ENCODE measurements at places on chromosomes 12 and 14.
A peak's percentile ranks its signal among the peaks of the same experiment; 100 is the strongest.

DNA sequence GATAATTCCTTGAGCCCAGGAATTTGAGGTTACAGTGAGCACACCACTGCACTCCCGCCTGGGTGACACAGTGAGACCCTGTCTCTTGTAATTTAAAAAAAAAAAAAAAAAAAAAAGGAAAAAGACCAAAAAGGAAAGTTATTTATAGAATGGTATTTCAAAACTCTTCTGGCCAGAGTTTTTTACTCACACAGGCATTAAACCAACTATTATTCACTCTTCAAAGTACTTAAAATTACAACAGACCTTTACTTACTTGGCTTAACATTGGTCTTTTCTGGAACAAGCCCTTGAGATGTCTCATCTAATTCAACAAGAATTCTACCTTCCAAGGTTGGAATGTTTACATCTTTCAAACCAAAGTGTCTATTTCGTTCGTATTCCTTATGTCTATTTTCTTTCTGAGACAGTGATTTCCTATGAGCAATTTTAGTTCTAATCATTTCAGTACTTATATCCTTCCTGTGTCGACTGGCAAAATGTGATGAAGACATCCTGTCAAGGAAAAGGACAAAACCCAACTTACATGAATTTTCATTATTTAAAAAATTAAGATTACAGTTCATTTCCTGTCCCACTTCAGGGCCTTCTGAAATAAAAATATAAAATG lies 2.6 kb downstream of the DLGAP5 start:
- peaks cover 46% of the 10 kb centered on the region for H3K36me3 ChIP-seq
- DNase-seq: no peak
- H3K27ac ChIP-seq: no peak overlapping the region
- peaks cover 15% of the 10 kb centered on the region for H3K4me1 ChIP-seq
- no peaks in the 10 kb centered on the region for H3K27me3 ChIP-seq

GRCh38 chr12:89760783-89761182 lies 52.1 kb upstream of the ATP2B1 start:
- peaks cover 40% of the 10 kb centered on the region for H3K4me1 ChIP-seq
- no peak overlapping the region for H3K27ac ChIP-seq
- H3K27me3 ChIP-seq: no peaks in the 10 kb centered on the region
- DNase-seq: no peak
- no peak overlapping the region for H3K4me3 ChIP-seq

- H3K4me3 ChIP-seq: no peak overlapping the region
- H3K36me3 ChIP-seq: no peaks in the 10 kb centered on the region
- no peak for DNase-seq
- no peak overlapping the region for H3K27ac ChIP-seq
- no peaks in the 10 kb centered on the region for H3K4me1 ChIP-seq
Measured at GRCh38 chr12:94930216-94930654, 73.3 kb downstream of the NDUFA12 start.

- H3K27me3 ChIP-seq: no peaks in the 10 kb centered on the region
- H3K36me3 ChIP-seq: no peaks in the 10 kb centered on the region
- H3K27ac ChIP-seq: no peak overlapping the region
- no peak overlapping the region for H3K4me3 ChIP-seq
- H3K4me1 ChIP-seq: no peaks in the 10 kb centered on the region
Measured at GRCh38 chr12:119393677-119394076, 59.1 kb downstream of the CCDC60 start.

DNA sequence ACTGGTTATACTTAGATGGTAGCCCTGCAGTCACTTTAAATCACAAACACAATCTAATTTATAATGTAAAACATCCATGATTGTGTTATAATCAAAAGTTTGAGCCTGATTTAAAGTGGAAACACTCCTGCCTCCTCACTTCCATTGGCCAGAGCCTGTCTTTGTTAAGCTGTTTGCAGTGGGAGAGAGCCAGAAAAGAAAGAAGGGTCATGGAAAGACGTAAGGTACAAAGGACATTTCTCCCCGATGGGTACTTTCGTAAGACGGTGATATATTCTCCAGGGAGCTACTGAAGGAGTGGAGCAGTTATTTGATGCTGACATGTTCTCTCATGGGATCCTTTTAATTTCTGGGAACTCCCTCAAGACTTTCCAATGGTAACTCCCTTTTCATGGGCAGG lies 164.0 kb downstream of the METTL25 start:
- no peak overlapping the region for H3K4me3 ChIP-seq
- no peak overlapping the region for H3K27ac ChIP-seq
- no peak for DNase-seq
- no peaks in the 10 kb centered on the region for H3K4me1 ChIP-seq
- H3K27me3 ChIP-seq: no peaks in the 10 kb centered on the region
- H3K36me3 ChIP-seq: no peaks in the 10 kb centered on the region

DNA sequence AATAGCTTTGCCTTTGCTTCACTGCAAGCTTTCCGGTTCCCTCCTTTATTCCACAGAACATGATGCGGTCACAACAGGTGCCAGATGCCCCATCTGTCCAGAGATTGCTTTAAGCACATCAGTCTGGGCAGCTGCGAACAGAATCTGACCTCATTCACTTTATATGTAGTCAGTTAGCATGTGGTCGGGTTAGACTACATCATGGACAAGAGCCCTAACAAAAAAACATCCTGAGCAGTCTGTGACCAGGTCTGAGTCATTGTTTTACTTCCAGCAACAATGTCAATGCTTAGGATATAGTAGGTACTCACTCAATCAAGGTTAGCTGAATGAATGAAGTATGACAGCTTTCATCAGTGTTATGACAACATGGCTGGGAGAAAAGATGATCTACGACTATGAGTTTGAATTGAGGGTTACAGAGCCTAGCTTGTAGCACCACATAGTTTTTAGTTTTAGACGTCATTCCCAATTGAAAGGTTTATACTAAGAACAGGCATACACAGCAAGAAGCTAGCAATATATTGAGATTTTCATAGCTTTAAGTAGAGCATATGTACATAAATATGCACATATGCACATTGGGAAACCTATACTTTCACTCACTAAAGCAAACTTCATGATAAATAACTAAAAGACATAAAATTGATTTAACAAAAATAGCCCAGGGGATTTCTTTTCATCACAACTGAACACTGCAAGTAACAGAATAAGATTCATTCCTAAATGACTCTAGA lies 64.2 kb upstream of the TMCC3 start:
- H3K36me3 ChIP-seq: no peaks in the 10 kb centered on the region
- no peaks in the 10 kb centered on the region for H3K27me3 ChIP-seq
- no peaks in the 10 kb centered on the region for H3K4me1 ChIP-seq
- no peak overlapping the region for H3K4me3 ChIP-seq
- no peak for DNase-seq

GRCh38 chr12:29053567-29053966 lies 95.5 kb upstream of the FAR2 start:
- H3K27me3 ChIP-seq: no peaks in the 10 kb centered on the region
- no peaks in the 10 kb centered on the region for H3K36me3 ChIP-seq
- no peak for DNase-seq
- no peak overlapping the region for H3K4me3 ChIP-seq

DNA sequence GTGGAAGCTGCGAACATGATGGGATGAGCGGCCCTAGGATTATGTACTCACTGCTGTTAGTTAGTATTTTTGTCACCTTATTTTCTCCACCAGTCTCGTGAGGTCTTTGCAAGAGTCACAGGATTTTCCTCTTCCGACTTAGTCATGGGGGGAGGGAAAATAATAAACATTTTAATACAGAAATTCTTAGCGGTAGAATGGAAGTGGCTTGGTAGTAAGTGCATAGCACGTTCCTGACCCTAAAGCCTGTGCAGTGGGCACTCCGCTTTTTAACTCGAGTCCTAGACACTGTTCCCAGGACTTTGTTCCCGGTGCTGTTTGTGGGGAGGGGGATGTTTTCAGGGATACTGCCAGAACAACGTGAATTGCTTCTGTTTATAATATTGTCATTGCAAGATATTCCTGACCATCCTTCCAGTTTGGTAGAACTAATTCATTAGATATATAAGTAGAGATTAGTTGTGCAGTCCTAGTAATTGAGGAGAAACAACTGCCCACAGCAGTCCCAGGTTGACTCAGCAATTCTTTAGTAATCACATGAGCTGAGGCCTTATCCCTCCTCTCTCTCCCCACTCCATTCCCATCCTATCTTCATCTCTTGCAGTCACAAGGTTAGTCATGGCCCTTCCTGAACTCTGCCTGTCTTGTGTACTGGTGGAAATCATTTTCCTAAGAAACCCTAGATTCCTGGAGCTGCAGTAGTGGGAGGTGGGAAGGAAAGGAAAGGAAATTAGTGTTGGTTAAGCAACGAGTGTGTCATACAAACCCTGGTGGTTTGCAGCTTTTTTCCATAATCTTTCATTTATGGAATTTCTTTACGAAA lies 799 bp downstream of the SLC38A6 start:
- peaks cover 19% of the 10 kb centered on the region for H3K4me1 ChIP-seq
- H3K4me3 ChIP-seq: peak overlapping the region; percentile 67
- H3K27ac ChIP-seq: peak overlapping the region; percentile 51
- peaks cover 54% of the 10 kb centered on the region for H3K36me3 ChIP-seq
- DNase-seq: no peak

GRCh38 chr12:20426191-20426590 lies 57.9 kb downstream of the PDE3A start:
- H3K36me3 ChIP-seq: no peaks in the 10 kb centered on the region
- H3K27me3 ChIP-seq: no peaks in the 10 kb centered on the region
- no peak overlapping the region for H3K27ac ChIP-seq
- no peaks in the 10 kb centered on the region for H3K4me1 ChIP-seq

DNA sequence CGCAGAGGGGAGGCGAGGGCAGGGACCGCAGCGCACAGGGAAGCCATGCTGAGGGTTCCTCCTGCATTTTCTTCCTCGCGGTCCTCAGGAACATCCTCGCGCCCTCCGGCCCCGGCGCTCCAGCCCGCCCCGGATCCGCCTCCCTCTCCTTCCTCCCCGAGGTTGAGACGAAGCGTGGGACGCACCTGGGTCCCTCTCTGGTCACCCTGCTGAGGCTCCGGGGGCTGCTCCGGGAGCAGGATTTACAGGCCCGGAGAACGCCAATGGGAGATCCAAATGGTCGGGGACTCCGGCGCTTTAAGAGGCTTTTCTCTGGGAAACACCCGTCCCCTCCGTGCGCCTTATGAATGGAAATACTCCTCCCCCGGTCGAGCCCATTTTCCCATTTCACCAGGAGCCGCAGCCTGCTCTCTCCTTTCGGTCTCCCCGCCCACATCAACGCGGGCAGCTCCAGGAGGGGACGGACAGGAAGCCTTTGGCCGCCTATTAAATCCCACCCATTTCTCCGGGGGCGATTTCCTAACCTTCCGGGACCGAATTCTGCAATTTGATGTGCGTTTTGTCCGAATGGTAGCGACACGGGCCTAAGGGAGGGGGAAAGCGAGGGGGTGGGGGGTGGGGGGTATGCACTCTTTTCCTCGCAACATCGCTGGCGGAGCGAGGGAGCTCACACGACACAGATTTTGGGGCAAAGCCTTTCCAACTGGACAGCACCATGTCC lies at the start of gene UNC79:
TSS of gene UNC79 (plus strand) at position 625 of the 721 bp plus-strand sequence. CDS start at position 716, 91 bp downstream.
- H3K4me3 ChIP-seq: no peak within 1 kb of the TSS
- H3K36me3 ChIP-seq: no peaks in the 10 kb centered on the region
- H3K27me3 ChIP-seq: peaks cover 59% of the 10 kb centered on the region
- DNase-seq: peak; percentile 52
- no peaks in the 10 kb centered on the region for H3K4me1 ChIP-seq

DNA sequence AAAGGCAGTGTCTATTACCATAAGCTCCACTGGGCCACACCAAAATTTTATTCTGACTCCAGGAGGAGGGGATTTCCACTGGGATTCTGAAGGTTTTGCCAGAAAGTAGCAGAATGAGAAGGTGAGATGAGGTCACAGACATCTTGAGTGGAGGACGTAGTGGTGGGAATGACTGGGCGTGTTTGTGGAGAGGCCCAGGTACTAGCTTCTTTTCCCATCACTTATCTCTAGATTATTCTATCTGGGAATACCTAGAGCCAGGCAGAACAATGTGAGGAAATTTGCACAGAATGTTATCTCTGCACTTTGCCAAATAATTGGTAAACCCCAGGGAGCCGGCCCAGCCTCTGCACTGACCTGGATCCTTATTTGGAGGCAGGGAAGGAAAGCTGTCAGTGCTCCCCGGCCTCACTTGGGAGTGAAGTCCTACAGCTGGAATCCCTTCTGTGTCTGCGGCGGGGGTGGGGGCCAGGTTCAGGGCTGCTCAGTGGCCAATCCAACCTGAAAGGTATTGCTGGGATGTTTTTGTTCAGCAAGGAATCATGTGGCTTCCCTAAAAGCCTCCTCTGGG lies 129.4 kb downstream of the C12orf75 start:
- DNase-seq: no peak
- H3K4me3 ChIP-seq: no peak overlapping the region
- H3K27me3 ChIP-seq: no peaks in the 10 kb centered on the region
